ENCODE measurements at places on chromosomes 4 and X.
A peak's percentile ranks its signal among the peaks of the same experiment; 100 is the strongest.

- no peak for DNase-seq
Observed at GRCh38 chr4:168725930-168726329, 229.1 kb downstream of the PALLD start.

- DNase-seq = no peak
Observed at GRCh38 chrX:149979126-149979644, 40.9 kb upstream of the EOLA2 start.

DNA sequence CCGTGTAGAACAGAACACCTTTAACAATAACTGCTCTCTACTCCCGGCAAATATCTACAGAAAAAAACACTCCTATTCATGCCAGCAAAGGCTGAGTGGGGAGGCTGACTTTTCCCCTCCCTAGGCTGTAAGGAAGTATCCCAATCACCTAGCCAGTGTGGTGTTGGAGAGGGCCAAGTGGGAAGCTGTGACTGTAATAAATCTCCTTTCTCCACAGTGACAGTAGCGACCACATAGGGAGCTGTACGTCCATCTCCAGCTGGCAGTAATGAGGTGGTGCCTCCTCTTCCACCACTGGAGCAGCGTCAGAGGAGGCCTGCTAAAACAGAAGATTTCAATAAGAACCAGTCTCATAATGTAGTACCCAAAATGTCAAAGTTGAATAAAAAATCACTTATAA, 47.9 kb upstream of the PLAC1 start:
- DNase-seq = no peak

GRCh38 chr4:186068581-186069348, at the start of gene TLR3:
Gene TLR3, plus strand, starts transcription at chr4:186069156. Its CDS starts 7,464 bp downstream, at chr4:186076620.
- no peak for DNase-seq

GRCh38 chr4:152591396-152591795, 55.5 kb upstream of the FBXW7 start:
- DNase-seq = peak; percentile 65

- no peak for DNase-seq
Observed at GRCh38 chr4:14264437-14264836, 636.9 kb upstream of the BOD1L1 start.

GRCh38 chrX:100819534-100819836, 706 bp upstream of the CSTF2 start:
- DNase-seq = no peak

GRCh38 chr4:61298178-61298740, 98.1 kb downstream of the ADGRL3 start:
- no peak for DNase-seq

Measured in NCI-H1694 (cell line).